ENCODE measurements at places on chromosomes 4 and X.
A peak's percentile ranks its signal among the peaks of the same experiment; 100 is the strongest.

GRCh38 chr4:173506597-173507211 lies 23.3 kb downstream of the HAND2 start:
- DNase-seq: no peak

DNA sequence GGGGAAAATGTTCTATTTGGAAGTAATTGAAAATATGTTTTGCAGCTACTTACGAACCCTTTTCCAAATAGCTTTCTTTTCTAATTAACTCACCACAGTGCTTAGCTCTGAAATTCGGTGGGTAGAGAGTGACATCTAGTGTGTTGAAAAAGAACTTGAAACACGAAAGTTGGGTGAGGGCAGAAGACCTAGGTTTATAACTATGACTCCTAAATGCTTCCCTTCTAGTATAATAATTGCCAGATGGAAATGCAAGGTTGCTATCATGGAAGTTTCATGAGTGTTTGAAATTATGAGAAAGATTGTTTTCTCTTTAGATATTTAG lies 77.3 kb upstream of the NOCT start:
- no peak for DNase-seq

DNA sequence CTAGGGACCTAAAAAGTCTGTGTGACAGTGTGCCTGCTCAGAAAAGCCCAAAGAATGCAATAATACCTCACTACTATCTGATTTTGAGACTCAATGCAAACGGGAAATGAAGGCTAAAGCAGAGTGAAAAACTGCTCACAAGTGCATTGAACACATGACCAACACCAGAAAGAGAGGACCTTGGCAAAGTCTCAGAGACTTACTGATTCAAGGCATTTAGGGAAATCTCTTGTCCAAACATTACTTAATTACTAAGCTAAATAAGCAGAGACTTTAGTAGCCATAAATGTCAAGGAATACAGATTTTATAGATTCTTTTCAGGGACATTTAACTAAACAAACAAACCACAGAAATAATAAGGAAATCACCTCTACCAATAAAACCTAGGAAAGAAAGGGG lies 916.0 kb downstream of the FSTL5 start:
- no peak for DNase-seq

DNA sequence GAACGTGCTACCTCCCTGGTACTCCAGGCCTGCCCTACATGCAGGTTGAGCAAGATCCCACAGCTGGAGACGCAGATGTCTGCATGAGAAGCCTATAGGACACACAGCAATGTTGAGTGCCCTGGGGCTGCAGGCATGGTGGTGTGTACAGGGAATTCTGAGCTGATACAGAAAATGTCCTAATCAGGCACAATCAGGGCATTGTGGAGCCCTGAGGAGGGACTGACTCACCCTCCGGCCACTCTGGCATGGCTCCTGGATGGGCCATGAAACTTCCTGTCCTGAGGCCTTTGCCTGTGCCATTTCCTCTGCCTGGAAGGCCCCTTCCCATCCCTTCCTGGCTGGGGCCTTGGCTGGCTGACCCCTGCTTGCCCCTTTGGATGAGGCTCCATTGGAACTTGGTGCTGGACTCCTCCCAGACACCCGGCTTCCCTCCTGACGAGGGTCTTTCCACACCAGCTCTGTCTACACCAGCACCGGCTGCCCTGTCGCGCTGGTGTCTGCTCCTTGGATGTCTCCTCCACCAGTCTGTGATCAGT lies 16.7 kb upstream of the AFAP1 start:
- no peak for DNase-seq

DNA sequence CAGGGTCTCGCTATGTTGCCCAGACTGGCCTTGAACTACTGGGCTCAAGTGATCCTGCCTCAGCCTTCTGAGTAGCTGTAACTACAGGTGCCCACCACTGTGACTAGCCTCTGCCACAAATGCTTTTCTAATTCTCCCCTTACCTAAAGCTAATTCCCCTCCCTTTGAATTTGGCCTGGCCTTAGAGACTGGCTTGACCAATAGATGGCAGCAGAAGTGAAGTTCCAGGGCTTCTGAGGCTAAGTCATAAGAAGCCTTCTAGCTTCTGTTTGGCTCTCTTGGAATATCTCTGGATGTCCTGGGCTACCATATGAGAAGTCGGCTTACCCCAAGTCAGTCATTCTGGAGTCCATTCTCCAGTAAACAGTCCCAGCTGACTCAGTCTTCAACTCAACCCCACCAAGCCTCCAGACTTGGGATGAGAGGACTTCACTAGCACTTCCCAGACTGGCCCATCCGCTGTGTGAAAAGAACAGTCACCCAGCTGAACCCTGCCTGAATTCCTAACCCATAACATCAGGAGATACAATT lies 61.0 kb downstream of the HPRT1 start:
- DNase-seq: no peak

GRCh38 chr4:2651998-2652397 lies 104.1 kb downstream of the TNIP2 start:
- DNase-seq: no peak

DNA sequence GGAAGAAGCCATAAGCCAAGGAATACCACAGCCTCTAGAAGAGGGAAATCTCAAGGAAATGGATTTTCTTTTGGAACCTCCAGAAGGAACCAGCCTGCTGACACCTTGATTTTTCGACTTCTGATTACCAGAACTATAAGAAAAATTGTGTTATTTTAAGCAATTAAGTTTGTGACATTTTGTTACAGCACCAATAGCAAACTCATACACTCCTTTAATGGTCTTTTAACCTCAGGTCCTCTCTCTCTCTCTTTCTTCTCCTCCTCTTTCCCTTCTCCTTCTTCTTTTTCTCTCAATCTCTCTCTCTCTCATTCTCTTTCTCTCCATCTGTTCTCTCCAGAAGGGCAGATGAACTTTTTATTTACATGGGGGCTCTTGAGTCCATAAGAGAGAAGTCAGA lies 26.3 kb downstream of the ARSD start:
- no peak for DNase-seq

DNA sequence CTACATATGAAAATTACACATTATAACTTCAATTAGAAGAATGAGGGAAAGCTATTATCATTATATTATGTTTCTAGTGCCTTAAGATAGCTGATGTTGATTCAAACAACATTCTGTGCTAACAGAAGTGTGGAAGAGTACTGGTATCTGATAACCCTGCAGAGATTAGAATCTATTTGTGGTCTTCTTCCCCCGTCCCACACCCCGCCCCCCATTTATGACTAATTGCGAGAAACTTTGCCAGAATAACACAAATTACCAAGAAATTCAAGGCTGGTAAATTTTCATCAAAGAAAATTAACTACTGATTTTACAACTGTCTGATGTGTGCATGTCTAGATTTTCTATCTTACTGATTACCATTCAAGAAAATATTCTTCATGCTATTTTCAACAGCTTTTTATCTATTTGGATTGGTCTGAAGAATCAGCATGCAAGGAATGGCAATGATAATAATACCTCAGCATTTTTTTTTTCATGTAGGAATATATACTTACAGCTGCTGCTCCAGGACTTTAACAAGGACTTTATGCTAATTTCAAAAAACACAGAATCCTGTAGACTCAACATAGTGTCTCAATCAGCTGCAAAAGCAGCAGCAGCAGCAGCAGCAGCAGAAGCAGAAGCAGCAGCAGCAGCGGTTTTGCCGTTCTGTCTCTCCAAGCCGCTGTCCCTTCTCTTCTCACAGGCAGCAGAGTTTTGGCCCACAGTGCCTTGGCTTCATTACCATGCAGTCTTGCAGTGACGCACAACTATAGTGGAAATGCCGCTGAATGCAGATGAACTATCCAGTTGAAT lies 126.7 kb downstream of the FRYL start:
- peak; percentile 43 for DNase-seq

DNA sequence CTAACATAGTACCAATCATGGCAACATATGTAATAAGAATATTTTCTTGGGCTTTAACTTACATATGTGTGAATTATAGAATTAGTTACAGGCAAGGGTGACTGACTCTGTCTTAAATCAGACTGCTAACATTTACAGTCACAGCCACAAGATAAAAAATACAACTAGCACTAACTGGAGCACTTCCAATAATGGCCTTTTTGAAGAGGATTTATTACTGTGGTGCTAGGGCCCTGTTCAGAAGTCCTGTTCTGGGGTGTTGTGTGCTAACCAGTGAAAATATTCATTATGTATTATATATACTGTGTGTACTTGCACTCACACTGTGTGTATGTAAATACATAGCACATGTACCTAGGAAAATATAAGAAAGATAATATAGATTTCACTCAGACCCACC lies 1611.2 kb downstream of the PCDH18 start:
- DNase-seq: no peak

DNA sequence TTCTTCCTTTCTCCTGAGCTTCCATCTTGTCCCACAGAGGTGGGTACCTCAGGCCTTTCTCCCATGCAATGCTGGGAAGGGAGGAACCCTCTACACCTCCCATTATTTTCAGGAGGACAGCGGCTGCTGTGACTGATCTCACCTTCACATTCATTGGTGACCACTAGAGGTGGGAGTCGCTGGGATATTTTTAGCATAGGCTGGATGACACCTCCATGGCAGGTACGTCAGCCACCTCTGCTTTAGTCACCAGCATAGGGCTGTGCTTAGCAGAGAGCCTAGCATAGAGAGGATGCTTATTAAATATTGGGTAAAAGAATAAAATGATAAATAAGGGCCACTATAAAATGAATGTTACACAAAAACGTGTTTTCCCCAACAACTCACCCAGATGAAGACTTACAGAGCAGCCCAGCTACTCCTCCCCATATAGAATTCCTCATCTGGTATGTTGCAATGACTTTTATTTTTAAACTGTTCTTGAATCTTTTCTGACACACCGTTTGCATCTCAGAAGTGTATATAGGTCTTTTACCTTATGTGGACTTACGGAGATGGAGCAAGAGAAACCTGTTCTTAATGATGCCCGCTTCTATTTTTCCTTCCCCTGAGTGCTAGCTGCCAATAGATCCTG lies 60.9 kb upstream of the SORBS2 start:
- DNase-seq: no peak

- no peak for DNase-seq
Measured at GRCh38 chrX:102849396-102849795, 87.7 kb upstream of the RAB40AL start.

GRCh38 chrX:136021903-136022302 lies 36.7 kb downstream of the SLC9A6 start:
- no peak for DNase-seq

DNA sequence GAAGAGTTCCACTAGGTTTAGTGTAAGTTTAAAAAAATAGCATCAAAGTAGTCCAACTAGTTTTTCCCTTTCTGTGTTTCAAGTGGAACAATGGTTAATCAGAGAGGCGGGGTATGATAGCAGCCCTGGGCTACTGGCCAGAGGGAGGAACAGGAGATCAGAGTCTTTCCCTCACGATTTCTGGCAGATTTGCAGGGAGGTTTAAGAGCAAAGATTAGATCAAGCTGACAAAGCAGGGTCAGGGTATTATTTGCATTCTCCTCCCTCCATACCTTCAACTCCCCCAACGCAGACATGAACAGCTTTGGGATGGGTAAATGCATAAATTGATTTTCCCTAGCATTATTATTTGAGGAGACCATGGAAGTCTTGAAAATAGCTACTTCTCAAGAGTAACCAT lies 277.6 kb upstream of the DIAPH2 start:
- DNase-seq: no peak

- DNase-seq: no peak
Measured at GRCh38 chr4:21102667-21103066, 402.4 kb downstream of the PACRGL start.

GRCh38 chr4:26889356-26889755 lies 28.7 kb downstream of the STIM2 start:
- no peak for DNase-seq

- no peak for DNase-seq
Measured at GRCh38 chr4:12957108-12957507, 527.0 kb downstream of the RAB28 start.

GRCh38 chr4:30620711-30621110 lies 99.5 kb upstream of the PCDH7 start:
- no peak for DNase-seq

DNA sequence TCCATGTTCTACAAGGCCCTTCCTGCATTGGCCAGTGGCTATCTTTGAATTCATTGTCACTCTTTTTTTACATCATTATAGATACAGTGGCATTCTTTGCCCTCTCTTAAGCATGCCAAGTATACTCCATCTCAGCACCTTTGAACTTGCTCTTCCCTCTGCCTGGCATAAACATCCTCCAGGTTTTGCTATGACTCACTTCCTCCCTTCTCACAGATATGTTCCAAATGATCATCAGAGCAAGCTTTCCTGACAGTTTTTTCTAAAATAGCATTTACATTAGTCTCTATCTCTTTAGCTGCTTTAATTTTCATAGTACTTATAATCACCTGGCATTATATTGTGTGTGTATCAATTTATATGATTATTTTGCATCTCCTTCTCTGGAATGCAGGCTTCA lies 553.3 kb upstream of the MAGEB2 start:
- no peak for DNase-seq

DNA sequence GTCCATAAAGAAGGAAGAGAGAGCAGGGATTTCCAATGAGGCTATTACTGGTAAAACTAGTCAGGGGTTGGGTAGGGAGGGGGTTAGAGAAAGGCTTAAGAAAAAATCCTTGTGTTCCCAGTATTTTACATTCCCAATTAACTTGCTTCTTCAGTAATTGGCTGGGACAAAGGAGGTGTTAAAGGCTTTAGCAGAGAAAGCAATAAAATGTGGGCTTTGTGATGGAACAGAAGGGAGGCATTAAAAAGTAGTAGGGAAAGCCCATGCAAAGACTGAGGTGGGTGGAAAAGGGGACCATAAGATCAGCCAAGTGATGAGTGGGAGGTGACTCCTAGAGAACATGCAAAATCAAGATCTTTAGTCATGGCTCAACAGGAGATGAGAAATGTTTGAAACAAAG lies 1467.2 kb downstream of the RPA4 start:
- DNase-seq: no peak

GRCh38 chr4:61511716-61512488 lies 311.8 kb downstream of the ADGRL3 start:
- no peak for DNase-seq

- no peak for DNase-seq
Measured at GRCh38 chrX:115892787-115893671, 277.5 kb upstream of the AGTR2 start.

- DNase-seq: peak; percentile 43
Measured at GRCh38 chrX:10110984-10111363, 45.8 kb upstream of the CLCN4 start.

GRCh38 chr4:12658146-12658545 lies 826.0 kb downstream of the RAB28 start:
- DNase-seq: no peak

GRCh38 chr4:186563761-186564160 lies 8.4 kb upstream of the MTNR1A start:
- DNase-seq: no peak

Data from activated CD4-positive, CD25-positive, alpha-beta regulatory T cell treated with anti-CD3 and anti-CD28 coated beads, Interleukin-2, amount 50 U/mL, for 16 hours (primary cell).